ENCODE measurements at places on chromosomes 4 and X.

DNA sequence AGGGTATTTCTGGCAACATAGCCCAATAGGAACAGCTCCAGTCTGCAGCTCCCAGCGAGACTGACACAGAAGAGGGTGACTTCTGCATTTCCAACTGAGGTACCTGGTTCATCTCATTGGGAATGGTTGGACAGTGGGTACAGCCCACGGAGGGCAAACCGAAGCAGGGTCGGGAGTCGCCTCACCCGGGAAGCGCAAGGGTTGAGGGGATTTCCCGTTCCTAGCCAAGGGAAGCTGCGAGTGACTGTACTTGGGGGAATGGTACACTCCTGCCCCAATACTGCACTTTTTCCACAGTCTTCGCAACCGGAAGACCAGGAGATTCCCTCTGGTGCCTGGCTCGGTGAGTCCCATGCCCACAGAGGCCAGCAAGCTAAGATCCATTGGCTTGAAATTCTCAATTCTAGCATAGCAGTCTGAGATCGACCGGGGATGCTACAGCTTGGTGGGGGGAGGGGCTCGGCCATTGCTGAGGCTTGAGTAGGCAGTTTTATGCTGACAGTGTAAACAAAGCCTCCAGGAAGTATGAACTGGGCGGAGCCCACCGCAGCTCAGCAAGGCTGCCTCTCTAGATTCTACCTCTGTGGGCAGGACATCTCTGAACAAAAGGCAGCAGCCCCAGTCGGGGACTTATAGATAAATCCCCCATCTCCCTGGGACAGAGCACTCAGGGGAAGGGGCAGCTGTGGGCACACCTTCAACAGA lies 14.0 kb upstream of the ADAD1 start:
- DNase-seq = no peak

DNA sequence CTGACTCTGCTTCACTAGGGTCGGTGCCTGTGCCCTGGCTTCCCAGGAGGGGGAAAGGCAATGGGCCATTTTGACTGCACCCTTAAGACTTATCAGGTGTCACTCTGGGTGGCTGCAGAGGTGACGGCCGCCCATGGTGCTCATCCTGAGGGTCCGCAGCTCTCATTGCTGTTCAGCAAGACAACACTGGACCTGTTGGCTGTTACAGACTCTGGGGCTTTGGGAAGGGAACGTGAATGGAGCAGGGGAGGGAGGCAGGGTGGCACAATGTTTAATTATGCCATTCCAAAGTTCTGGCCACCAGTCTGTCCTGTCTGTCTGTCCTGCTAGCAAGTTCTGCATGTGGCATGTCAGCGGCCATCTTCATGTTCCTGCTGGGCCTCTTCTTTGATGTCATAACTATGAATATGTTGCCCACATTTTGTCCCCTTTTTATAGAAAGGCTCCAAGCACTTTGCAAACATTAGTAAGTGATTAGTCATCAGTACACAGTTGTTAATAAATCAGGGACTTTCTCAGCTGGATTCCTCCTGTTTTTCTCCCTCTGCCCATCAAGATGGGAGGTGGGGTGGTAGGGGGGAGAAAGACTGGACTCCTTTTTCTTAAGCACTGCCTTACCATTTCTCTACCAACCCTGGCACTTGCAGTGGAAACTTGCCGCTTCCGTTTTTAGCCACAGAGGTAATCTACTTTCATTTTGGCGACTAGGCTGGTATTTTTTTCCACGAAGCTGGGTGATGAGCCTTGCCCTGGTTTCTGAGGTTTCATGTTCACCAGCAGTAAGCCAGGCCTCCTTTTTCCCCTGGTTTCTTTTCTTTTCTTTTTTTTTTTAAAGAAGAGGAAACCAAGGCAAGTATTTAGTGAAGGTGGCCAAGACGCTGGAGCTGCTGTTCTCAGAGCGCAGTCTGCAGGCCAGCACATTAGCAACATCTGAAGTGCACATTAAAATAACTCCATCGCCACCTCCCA lies 88.6 kb upstream of the TRIM2 start:
- peak; percentile 33 for DNase-seq

DNA sequence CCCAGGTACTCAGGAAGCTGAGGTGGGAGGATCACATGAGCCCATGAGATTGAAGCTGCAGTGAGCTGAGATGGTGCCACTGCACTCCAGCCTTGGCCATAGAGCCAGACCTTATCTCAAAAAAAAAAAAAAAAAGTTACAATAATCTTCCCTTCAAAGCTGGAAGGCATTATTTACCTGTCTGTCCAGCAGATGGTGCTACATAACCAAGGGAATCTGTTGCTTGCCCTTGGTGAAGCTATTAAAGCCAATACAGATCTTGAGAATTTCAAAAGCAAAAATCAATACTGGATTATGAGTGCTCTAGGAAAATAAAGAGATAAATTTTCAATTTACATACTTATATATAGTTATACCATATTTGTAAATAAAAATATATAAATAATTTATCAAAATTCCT lies 25.9 kb downstream of the PKD2 start:
- DNase-seq = no peak

- no peak for DNase-seq
Measured at GRCh38 chr4:54556587-54556986, 101.2 kb upstream of the KIT start.

DNA sequence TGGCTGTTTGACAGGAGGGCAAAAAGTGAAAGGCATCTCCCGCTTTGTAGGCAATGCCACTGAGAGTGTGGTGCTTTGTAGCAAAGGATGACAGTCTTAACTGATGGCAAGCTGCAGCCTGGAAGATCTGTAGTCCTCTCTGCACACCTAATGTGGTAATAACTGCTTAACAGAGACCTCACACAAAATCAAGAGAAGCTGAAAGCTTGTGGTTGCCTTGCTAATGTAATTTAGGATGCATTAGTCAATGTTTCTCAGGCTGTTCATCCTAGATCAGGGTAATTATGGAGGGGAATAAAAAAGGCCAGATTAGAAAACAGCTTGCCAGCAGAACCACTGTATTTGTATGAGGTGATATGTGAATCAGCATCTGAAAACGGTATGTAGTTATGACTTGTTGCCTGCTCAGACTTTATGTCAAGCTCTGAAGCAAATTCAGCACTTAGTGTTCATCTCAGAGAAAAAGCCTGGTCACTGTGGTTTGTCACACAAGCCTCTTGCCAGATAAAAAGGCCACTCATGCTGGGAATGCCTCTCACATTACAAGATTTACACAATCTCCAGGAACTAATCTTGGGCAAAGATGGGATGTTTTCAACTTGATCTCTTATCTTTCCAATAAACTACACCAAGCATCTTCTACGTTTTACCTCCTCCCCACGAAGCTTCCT lies 130.8 kb downstream of the ENOX2 start:
- DNase-seq = peak; percentile 9

DNA sequence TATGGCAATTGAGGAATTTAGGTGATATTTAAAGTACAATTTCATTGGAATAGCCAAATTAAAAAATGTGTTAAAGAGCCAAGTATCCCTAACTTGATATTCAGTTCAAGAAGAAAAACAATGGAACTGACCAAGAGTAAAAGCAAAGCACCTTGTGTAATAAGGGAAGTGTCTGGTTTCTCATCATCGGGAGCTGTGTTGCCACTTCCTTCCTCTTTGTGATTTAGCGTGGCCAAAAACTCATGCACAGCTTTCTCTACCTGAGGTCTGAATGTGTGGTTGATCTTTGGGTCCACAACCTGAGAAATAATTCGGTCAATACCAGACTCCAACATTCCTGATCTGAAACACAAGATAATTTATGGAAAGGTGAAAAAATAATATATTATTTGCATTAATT lies 12.4 kb downstream of the BOD1L1 start:
- DNase-seq = no peak

DNA sequence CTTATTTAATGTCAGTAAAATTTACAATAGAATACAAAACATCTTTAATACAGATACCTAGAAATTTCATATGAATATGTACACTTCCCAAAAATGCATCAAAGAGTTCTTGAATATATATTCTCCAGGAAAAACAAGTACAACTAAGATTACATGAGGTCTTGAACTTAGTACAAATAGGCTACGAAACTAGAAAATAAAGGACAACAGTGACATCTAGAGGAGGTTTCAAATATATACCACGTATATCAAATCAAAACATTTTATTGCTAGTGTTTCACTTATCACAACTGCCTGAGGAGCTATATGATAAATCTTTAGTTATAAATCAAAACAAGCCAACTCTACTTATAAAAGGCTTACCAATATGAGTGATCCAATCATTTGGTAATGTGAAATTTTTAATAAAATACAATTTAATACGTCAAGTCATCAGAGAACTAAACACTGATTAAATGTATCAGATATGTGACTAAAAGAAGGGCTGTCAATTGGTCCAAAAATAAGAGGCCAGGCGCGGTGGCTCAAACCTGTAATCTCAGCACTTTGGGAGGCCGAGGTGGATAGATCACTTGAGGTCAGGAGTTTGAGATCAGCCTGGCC lies 36.6 kb downstream of the ANAPC10 start:
- no peak for DNase-seq

- no peak for DNase-seq
Measured at GRCh38 chr4:3877236-3877635, 111.1 kb downstream of the ADRA2C start.

GRCh38 chr4:150828159-150828558 lies 186.9 kb downstream of the LRBA start:
- no peak for DNase-seq

Data from fibroblast of skin of left biceps (primary cell).